Osteoblast (primary cell): ENCODE measurements at places on chromosomes 13 and 19. TPM values are rescaled to one million over a fixed set of nuclear protein-coding genes. Genes with fewer than 3 reads are reported as not detected.

DNA sequence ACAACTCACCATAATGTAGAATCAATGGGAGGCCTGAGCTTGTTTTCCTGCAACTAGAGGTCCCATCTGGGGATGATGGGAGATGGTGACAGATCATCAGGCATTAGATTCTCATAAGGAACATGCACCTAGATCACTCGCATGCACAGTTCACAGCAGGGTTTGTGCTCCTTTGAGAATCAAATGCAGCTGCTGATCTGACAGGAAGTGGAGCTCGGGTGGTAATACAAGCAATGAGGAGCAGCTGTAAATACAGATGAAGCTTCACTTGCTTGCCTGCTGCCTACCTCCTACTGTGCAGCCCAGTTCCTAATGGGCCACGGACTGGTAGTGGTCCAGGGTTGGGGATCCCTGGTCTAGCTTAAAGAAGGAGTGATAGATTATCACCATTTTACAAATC, 33.0 kb downstream of the KPNA3 start:
- H3K4me1 ChIP-seq, result no peaks in the 10 kb centered on the region
- no peaks in the 10 kb centered on the region for H3K36me3 ChIP-seq
- H3K4me3 ChIP-seq, result no peak overlapping the region
- DNase-seq, result no peak

The GARIN5A gene
- 0.29 and 0.36 TPM in 2 replicates for total RNA-seq

DNA sequence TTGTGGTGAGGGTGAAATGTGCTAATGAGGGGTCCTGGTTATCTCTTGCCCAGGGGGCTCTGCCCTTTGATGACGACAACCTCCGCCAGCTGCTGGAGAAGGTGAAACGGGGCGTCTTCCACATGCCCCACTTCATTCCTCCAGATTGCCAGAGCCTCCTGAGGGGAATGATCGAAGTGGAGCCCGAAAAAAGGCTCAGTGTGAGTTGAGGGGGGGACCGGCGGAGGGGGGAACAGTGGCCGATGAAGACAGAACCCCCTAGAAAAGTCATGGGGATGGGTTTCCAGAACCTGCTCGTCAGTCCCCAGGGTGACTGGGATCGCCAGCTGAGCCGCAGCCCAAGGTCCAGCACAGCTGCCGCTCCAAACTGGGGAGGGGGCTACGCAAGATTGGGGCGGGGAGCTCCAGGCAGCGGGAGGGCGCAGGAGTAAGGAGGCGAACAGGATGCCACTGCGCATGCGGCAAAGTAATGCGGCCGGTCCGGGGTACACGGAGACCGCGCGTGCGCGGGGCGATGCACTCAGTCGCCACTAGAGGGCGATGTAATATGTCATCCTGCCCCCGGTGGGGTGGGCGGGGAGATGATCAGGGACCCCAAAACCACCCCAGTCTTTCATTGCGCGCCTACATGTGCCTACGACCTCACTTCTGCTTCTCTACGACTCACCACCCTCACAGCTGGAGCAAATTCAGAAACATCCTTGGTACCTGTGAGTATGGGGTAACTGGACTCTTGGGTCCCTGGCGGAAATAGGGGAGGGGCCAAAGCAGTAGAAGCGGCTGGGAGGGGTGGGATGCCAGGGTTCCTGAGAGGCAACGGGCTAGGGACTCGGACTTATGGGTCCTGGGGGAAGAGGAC, 17.9 kb downstream of the BRSK1 start:
- H3K4me3 ChIP-seq, result peak overlapping the region; percentile 72
- peaks cover 7% of the 10 kb centered on the region for H3K4me1 ChIP-seq
- peak overlapping the region; percentile 56 for H3K27ac ChIP-seq
- no peaks in the 10 kb centered on the region for H3K27me3 ChIP-seq

- H3K4me1 ChIP-seq, result peaks cover 5% of the 10 kb centered on the region
- peak; percentile 86 for DNase-seq
- peak overlapping the region; percentile 46 for H3K4me3 ChIP-seq
- H3K27ac ChIP-seq, result no peak overlapping the region
- peaks cover 51% of the 10 kb centered on the region for H3K27me3 ChIP-seq
Observed at GRCh38 chr19:39497996-39498797, 550 bp upstream of the DLL3 start.

- peaks cover 8% of the 10 kb centered on the region for H3K4me1 ChIP-seq
- DNase-seq, result peak; percentile 56
- H3K36me3 ChIP-seq, result no peaks in the 10 kb centered on the region
Observed at GRCh38 chr13:41216160-41216559, 21.8 kb upstream of the KBTBD7 start.
